Activated T-cell treated with anti-CD3 and anti-CD28 coated beads for 24 hours (primary cell): ENCODE measurements at places on chromosomes 5 and 9.

GRCh38 chr5:136042665-136043121 is 13.9 kb downstream of the TGFBI start:
- no peak for DNase-seq

- no peak for DNase-seq
These were observed 84.1 kb downstream of the PTPDC1 start for GRCh38 chr9:94168203-94169000.

DNA sequence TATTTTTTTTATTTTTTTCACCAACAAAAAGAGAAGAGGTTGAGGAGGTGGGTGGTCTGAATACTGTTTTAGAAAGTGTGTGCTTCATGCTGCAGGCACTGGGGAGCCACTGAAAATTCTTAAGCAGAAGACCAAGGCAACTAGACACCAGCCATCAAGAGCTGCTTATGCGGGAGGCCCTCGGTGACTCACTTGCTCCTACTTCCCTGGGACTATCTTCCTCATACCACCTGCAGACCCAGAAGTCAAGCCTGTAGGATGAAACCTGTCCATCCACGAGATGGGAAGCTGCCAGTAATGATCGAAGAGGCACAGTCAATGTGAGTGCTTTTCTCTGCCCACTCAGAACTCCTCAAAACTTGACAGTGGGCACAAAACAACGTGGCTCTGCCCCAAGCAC is 125.8 kb upstream of the SLC44A1 start:
- DNase-seq = no peak

GRCh38 chr5:39185761-39186160 is 33.6 kb downstream of the FYB1 start:
- DNase-seq = no peak

DNA sequence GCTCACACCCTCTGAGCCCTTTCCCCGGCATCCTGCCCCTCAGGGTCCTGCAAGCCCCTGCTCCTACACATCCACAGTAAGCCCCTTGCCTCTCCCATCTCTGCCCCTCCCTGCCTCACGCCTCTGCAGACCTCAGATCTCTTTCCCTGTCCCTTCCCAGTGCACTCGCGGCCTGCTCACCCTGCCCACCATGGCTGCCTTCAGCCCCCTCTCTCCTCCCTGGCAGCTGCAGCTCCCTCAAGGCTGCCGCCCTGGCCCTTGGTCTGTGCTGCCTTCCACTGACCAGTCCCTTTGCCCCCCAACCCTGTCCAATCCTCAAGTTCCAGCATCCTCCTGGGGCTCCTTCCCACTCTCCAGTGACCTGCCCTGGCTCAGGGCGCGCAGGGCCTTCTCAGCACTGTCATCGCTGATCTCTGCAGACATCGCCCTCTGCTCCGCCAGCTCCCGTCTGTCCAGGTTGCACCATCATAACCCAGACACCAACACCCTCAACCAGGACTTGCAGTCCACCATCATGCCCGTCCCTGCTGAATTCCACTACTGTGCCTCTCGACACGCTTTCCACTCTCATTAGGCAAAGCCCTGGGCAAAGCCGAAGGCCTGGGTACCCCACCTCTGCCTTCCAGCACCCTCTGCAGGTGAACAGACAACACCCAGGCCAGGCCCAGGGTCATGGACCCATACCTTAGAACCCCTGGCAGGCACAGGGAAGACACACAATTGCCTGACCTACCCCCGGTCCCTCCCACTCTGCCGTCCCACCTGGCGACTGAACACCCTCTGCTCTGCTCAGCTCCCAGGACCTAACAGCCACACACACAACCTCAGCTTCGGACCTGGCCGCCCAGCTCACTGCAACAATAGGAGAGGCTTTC is 97.8 kb upstream of the RUFY1 start:
- no peak for DNase-seq

GRCh38 chr9:96453625-96454024 is 3.7 kb downstream of the HABP4 start:
- DNase-seq = no peak

DNA sequence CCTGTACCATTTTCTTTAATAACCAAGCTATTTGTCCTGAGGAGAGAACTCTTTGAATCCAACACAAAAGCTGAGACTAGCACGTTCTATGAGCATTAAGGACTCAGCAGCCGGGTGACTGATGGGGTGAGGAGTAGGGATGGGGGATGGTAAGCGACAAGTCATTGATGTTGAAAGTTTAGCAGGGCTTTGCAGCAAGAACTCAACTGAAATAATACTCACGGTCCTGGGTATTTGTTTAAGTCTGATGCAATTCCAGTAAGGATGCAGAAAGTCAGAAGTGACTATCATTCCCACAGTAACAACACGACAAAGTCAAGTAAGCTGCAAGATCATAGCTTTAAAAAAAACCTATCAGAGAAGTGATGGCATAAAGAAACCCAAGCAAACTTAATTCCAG is 131.1 kb downstream of the ACTL7B start:
- DNase-seq = no peak

DNA sequence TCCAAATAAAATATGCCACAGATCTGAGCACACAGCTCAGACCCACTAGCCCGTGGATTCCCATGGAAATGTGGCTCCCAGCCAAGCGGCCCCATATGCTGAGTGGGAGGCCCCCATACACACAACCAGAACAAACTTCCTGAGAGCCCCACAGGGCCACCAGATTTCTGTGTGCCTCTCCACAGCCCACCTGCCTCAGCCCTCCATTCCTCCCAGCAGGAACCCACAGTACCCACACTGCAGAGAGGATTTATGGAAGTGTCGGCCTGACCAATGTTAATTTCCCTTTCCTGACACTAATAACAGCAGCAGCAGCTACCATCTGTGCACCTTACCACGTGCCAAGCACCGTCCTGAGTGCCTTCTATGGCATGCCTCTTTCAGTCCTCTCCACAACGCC is 99.3 kb upstream of the SPOCK1 start:
- no peak for DNase-seq

DNA sequence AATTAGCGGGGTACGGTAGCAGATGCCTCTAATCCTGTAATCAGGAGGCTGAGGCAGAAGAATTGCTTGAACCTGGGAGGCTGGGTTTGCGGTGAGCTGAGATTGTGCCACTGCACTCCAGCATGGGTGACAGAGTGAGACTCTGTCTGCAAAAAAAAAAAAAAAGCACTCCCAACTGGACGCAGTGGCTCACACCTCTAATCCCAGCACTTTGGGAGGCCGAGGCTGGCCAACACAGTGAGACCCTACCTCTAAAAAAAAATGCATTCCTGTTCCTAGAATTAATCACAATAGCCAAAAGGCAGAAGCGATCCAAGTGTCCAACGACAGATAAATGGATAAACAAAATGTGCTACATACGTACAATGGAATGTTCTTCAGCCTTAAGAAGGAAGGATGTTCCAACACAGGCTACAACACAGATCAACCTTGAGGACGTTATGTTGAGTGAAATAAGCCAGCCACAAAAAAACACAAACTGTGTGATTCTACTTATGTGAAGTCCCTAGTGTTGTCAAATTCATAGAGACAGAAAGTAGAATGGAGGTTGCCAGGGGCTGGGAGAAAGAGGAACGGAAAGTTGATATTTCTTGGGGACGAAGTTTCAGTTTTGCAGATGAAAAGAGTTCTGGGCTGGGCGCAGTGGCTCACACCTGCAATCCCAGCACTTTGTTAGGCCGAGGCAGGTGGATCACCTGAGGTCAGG is 13.8 kb downstream of the FAM78A start:
- no peak for DNase-seq

DNA sequence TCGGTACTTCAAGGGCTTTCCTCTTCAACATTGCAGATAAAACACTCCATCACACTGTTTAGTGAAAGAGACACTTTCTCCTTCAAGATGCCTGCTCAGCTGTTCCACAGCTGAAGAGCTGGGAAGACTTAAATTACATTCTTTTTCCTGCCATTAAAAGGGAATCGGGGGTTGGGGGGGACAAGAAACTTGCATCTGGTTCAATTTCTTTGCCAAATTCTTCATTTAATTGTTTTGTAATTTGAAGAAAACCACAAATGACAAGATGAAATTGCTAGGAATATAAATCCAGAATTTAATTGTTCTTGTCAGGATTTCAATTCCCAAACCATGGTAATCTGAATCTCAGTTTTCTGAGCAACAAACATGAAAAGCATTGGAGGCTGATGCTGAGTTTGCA is 478.3 kb downstream of the EBF1 start:
- DNase-seq = no peak

DNA sequence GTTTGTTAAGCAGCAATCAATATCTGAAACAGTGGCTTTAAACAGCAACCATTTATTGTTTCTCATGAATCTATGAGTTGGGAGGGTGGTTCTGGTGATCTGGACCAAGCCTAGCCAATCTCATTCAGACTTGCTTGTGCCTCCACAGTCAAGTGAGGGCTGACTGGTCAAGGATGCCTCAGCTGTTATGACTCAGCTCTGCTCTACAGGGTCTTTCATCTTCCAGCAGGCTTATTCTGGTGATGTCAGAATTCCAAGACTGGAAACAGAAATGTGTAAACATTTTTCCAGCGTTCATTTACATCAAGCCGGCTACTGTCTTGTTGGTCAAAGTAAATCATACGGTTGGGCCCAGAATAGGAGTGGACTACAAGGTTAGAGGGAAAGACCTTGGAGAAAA is 2.5 kb upstream of the PIP5K1B start:
- no peak for DNase-seq

- DNase-seq = peak; percentile 48
These were observed 861 bp downstream of the ZFYVE16 start for GRCh38 chr5:80408484-80409366.

DNA sequence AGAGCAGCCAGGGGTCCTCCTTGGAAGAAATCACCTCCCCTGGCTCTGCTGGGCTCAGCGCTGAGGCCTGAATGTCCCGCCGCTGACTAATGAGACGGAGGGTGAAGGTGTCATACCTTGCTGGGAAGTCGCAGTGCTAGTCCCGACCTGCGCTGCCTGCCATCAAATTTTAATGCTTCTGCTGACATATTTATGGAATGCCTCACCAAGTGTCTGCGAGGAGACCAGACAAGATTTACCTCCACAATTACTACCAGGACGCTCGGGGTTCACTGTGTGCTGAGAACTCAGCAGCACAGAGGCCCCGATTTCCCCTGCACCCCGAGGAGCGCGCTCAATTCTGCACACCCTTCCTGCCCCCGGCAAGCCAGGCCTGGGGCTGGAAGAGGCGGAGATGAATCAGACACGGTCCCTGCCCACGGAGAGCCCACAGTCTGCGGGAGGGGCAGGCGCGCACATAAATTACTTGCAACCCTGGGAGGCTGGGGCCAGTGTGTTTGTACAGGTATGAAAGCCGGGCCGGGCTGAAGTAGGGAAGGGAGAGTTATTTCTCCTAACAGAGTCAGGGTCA is 175.2 kb downstream of the PAX5 start:
- no peak for DNase-seq

DNA sequence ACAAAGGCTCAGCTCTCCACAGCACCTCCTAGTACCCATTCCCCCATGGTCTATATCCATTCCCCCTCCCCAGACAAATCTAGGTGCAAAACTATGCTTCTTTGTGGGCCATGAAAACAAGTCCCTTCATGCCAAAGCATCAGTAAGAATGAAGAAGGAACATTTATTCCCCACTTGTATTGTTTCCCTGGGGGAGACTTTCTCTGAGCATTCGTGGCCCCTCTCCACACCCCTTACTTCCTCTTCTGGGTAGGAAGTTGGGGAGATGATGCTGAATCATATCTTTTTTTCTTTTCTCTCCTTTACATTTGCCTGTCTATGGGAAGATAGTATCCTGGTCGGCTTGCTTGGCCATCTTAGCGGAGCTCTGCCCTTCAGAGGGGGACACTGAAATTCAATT is 246.8 kb downstream of the NSG2 start:
- DNase-seq = no peak

DNA sequence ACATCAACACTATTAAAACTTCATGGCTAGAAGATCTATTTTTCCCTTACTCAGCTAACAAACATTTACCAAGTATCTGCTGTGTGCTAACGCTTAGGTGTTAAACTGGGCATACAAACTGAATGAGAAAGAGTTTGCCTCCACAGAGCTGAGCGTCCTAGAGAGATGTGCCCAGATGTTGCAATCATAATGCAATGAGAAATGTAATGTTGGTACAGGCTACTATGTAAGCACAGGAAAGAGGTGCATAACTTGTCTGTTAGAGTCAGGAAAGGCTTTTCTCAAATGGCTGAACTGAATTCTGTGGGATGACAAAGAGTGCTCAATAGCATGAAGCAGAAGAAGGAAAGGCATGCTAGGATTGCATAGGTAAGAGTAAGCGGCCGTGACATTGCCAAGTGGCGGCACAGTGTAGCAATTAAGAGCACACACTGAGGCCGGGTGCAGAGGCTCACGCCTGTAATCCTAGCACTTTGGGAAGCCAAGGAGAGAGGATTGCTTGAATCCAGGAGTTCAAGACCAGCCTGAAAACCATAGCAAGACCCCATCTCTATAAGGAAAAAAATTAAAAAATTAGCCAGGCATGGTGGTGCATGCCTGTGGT is 137.8 kb downstream of the MEF2C start:
- DNase-seq = no peak

DNA sequence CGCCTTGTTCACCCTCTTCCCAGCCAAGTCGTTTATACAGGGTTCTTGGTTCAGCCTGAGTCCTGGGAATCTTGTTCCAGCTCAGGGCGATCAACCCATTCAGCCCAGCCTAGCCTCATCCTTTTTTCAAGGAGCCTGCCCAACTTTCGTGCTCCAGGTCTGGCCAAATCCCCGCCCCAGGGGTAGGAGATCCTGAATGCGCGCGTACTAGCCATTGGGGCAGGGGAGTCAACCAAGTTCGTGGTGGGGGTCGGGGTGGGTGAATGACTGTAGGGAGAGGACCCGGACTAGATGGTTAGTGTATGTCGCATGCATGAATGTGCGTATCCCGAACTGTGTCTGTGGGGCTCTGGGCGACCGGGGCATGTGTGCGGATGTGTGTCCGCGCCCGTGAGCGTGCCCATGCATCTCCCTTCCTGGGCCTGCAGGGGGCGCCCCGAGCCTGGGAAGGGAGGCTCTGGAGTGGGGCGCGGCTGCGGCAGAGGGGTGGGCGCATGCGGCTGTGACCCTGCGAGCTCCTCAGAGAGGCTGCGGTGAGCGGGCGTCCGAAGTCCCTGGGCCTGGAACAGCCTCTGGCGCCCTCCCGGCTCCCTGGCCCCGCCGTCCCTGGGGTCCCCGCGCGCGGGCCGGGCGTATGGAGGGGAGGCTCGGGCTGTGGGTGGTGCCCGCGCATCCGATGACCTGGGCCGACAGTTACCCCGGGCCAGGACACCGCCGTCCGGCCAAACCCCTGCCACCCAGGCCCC is 8.7 kb downstream of the CCL21 start:
- peak; percentile 69 for DNase-seq

GRCh38 chr5:38878391-38879077 is 32.7 kb downstream of the OSMR start:
- no peak for DNase-seq

GRCh38 chr5:93572608-93573353 is 8.2 kb downstream of the NR2F1-AS1 start:
- no peak for DNase-seq

DNA sequence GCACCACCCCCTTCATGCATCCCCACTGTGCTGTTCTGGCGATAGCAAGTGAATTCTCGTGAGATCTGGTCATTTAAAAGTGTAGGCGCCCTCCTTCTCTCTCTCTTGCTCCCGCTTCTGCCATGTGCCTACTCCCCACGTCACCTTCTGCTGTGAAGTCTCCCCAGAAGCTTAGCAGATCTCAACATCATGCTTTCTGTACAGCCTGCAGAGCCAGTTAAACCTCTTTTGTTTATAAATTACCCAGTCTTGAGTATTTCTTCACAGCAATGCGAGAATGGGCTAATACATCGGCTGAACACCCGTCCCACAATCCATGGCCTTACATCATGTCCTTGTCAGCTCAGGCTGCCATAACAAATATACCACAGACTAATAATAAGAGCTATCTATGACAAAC is 17.4 kb downstream of the SHC3 start:
- no peak for DNase-seq

- DNase-seq = no peak
These were observed 23.0 kb downstream of the RIGI start for GRCh38 chr9:32503008-32503407.

GRCh38 chr5:100758780-100759179 is 144.3 kb downstream of the ST8SIA4 start:
- DNase-seq = no peak
